A549 treated with GW870086 at 1 μM for 4 hours (cell line): ENCODE measurements at places on chromosomes 3 and 15. TPM values are rescaled to one million over a fixed set of nuclear protein-coding genes. Genes with fewer than 3 reads are reported as not detected.

The GOLGA8O gene
- total RNA-seq: 0.14 to 0.37 TPM (median 0.24 TPM) in 5 replicates

The GOLGA8G gene
- not detected in 5 replicates for total RNA-seq

The SPSB4 gene
- 0.06 to 0.15 TPM (median 0.13 TPM) in 5 replicates for total RNA-seq

The IFRD2 gene
- 69.2 to 98.8 TPM (median 94.6 TPM) in 5 replicates for total RNA-seq

The ZNF717 gene
- total RNA-seq: 2.2 to 3.0 TPM (median 2.5 TPM) in 5 replicates

The TIPIN gene
- 23.6 to 29.9 TPM (median 27.3 TPM) in 5 replicates for total RNA-seq

The RAB43 gene
- total RNA-seq: 3.8 to 6.0 TPM (median 5.5 TPM) in 5 replicates

The ARID3B gene
- 2.0 to 3.7 TPM (median 3.0 TPM) in 5 replicates for total RNA-seq

The RLBP1 gene
- total RNA-seq: not detected in 5 replicates

The SACM1L gene
- 13.6 to 17.9 TPM (median 16.7 TPM) in 5 replicates for total RNA-seq

The IL5RA gene
- 0.10 TPM in 1 of 5 replicates, not detected in the others for total RNA-seq

The SLC27A2 gene
- total RNA-seq: 26.6 to 32.2 TPM (median 29.2 TPM) in 5 replicates

The GOLGA8S gene
- 0.07 to 0.19 TPM (median 0.17 TPM) in 5 replicates for total RNA-seq

The EPM2AIP1 gene
- total RNA-seq: 5.2 to 6.4 TPM (median 6.0 TPM) in 5 replicates

The ACP3 gene
- total RNA-seq: 0.03 TPM in 1 of 5 replicates, not detected in the others

The MAGEL2 gene
- not detected in 5 replicates for total RNA-seq

The PLS1 gene
- 9.1 to 13.0 TPM (median 12.0 TPM) in 5 replicates for total RNA-seq

The CCDC9B gene
- 15.2 to 22.6 TPM (median 18.3 TPM) in 5 replicates for total RNA-seq

The LDHAL6B gene
- total RNA-seq: not detected in 5 replicates

The CALML4 gene
- 7.8 to 10.7 TPM (median 9.1 TPM) in 5 replicates for total RNA-seq

The SI gene
- total RNA-seq: not detected in 5 replicates

The PLA2G4F gene
- not detected in 5 replicates for total RNA-seq

The P2RY14 gene
- not detected in 5 replicates for total RNA-seq

The PIERCE2 gene
- total RNA-seq: 2.5 to 4.0 TPM (median 3.6 TPM) in 5 replicates

The IGSF11 gene
- total RNA-seq: 3.8 to 5.6 TPM (median 4.9 TPM) in 5 replicates

The RTP3 gene
- total RNA-seq: not detected in 5 replicates

The FNDC3B gene
- 22.6 to 36.6 TPM (median 33.4 TPM) in 5 replicates for total RNA-seq

The SLC6A6 gene
- 76.4 to 100 TPM (median 95.5 TPM) in 5 replicates for total RNA-seq

The MFGE8 gene
- total RNA-seq: 278 to 333 TPM (median 297 TPM) in 5 replicates

The ZNF385D gene
- not detected in 5 replicates for total RNA-seq

The ZNF148 gene
- total RNA-seq: 6.8 to 10.8 TPM (median 9.1 TPM) in 5 replicates

The SLC9C1 gene
- total RNA-seq: not detected in 5 replicates

The MRPS25 gene
- 42.7 to 63.6 TPM (median 59.6 TPM) in 5 replicates for total RNA-seq

The GOLGA6L1 gene
- 0.05 TPM in 1 of 5 replicates, not detected in the others for total RNA-seq

The RAB11A gene
- total RNA-seq: 263 to 326 TPM (median 296 TPM) in 5 replicates
